Renal cortical epithelial cell (primary cell): ENCODE measurements at places on chromosomes 3 and 15. TPM values are rescaled to one million over a fixed set of nuclear protein-coding genes. Genes with fewer than 3 reads are reported as not detected.

NRROS gene
- total RNA-seq: 0.20 and 1.9 TPM in 2 replicates

DNA sequence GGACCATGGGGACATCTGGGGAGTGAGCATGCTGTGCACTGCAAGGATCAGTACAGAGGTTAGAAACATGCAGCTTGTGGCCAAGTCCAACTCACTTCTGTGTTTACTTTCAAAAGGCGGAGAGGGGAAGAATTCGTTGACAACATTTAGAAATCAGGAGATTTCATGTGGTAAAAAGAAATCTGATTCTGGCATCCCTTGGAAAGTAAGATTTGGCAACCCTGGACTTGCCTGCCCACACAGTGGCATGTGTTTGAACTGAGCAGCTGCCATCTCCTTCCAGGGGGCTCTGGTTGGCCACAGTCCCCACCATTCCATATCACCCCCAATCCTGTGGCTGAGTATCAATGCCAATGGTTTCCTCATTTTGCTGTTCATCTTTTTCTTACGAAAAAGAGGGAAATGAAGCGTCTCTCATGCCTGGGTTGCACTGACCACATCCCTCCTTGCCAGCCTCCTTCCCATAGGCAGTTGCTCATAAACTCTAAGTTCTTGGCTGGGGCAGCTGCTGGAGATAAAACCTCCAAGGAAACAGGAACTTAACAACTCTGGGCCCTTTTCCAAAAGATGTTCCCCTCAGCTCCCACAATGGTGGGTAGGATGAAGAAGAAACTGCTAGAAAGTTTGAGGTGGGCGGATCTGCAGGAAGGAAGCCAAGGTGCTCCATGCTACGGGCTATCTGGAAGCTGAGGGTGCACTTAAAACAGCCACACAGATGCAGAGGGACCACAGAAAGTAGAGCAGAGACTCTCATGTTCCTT is 29.2 kb downstream of the SLC6A11 start:
- no peak for DNase-seq

- no peak for DNase-seq
Measured at GRCh38 chr3:128623762-128624176, 26.8 kb downstream of the RPN1 start.

DNA sequence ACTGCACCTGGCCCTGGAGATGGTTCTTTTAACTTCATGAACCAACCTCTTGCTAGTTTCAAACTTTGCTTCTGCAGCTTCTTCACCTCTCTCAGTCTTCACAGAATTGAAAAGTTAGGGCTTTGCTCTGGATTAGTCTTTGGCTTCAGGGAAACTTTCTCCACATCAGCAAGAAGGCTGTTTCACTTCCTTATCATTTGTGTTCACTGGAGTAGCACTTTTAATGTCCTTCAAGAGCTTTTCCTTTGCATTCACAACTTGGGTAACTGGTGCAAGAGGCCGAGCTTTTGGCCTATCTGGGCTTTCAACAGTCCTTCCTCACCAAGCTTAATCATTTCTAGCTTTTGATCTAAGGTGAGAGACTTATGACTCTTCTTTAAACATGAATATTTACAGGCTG is 15.7 kb upstream of the TM2D3 start:
- DNase-seq: no peak

GRCh38 chr3:66431494-66431893 is 69.3 kb downstream of the LRIG1 start:
- peak; percentile 77 for DNase-seq

GRCh38 chr3:22714749-22715148 is 488.4 kb upstream of the UBE2E2 start:
- DNase-seq: peak; percentile 54

DNA sequence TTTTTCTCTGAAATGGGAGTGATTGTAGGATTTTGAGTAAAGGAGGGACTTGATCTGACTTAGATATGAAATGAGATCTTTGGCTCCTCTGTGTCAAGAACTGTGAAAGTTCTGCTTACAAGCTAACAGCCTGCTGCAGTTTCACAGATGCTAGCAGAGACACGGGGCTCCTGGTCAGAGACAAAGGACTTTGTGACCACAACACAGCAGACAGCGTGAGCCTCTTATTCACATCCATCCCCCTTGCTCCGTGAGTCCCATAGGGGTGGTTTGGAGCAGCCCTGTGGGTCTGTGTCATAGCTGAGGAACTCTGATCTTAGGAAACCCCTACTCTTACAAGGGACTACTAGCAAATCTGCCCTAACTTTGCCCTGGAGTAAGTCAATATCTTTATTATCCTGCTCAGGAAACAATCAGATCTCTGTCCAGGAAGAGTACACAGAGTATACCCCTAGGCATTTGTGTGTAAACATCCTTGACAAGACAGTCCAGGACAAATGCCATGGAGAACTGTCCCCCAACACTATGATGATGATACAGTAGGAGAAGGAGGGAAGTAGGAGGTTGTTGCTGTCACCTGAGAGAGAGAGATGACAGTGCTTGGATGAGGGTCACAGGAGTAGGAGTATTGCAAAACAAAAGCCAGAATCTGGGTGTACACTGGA is 80.0 kb downstream of the CLSTN2 start:
- no peak for DNase-seq

MEX3B gene
- total RNA-seq: 1.9 and 4.6 TPM in 2 replicates

DNA sequence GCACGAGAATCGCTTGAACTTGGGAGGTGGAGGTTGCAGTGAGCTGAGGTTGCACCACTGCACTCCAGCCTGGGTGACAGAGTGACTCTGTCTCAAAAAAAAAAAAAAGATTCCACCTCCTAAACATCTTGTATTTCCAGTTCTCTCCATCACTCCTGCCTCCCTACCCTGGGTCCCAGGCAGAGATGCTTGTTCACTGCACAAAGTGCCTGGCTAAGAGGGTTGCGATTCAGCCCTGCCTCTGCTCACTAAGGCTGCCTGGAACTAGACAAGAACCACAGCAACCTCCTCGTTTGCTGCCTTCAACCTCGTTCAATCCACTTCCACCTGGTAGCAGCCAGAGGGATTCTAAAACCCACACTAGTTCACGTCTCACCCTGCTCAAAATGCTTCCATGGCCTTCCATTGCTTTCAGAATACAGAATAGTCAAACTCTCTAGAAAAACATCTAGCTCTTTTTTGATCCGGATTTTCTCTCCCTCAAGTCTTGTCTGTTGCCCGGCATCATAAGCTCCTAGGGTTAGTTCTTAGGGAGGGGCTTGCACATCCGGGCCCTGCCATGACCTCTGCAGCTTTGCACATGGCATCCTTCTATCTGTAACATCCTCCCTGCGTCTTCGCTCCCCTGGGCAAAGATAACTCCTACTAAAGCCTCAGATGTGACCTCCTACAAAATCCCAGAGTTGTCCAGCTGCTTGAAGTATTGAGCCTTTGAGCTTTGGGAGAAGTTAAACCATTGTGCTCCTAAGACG is 1.0 kb upstream of the MCM2 start:
- no peak for DNase-seq

SLC12A1 gene
- 0.17 and 14.1 TPM in 2 replicates for total RNA-seq

RBPMS2 gene
- total RNA-seq: 0.05 TPM in 1 of 2 replicates, not detected in the other

- no peak for DNase-seq
Measured at GRCh38 chr3:193640165-193640715, 47.2 kb downstream of the OPA1 start.

ARGFX gene
- total RNA-seq: not detected in 2 replicates

OR5K2 gene
- total RNA-seq: not detected in 2 replicates

- no peak for DNase-seq
Measured at GRCh38 chr3:34200576-34200975, 402.1 kb downstream of the PDCD6IP start.

ADGRG7 gene
- 0.05 and 0.35 TPM in 2 replicates for total RNA-seq

PARP9 gene
- 39.8 and 41.5 TPM in 2 replicates for total RNA-seq

DNA sequence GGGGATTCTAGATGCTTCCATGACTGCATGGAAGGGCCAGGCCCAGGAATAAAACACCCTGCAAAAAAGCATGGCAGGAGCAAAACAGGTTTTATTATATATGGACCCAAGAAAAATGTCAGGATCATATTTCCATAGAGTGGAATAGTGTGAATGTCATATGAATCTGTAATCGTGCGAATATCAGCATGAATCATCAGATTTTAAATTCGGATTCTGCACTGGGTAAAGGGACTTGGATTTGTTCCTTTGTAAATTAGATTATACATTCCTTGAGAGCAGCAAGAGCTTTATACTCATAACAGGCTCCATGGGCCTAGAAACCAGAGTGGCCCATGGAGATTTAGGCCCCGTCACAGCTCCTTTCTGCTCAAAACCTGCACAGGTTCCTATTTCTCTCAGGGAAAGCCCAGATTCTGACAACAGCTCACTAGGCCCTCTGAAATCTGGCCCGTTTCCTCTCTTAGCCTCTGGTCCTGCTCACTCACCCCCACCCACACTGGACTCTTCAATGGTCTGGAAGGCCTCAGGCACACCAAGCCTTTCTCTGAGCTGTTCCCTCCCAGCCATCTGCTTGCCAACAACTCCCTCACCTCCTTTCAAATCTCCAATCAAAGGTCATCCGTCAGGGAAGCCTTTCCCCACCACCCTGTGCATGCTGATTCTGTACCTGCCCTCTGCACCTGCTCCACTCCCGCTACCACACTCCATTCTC is 76.0 kb downstream of the FEM1B start:
- no peak for DNase-seq

DNA sequence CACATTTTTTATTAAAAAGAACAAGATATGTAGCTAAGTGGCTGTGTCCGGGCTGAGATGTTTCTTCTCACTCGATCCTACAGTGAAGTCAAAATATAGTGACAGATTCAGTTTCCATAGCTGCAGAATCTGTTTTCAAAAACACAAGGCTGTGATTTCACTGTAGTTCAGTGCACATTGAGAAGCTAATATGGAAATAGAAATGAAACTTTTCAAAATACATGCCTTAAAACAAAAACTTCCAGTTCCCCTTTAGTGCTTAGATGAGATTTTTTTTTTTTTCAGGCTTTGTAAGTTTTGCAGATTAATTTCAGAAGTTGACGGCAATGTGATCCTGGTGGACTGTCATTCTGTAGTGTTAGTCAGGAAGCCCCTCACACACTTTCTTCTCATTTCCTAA is 23.8 kb upstream of the TRAK1 start:
- no peak for DNase-seq

CPEB1 gene
- 0.20 and 0.35 TPM in 2 replicates for total RNA-seq

ESYT3 gene
- 1.2 and 2.3 TPM in 2 replicates for total RNA-seq

- DNase-seq: no peak
Measured at GRCh38 chr3:128335621-128336296, 130.9 kb downstream of the DNAJB8 start.

- no peak for DNase-seq
Measured at GRCh38 chr15:68418611-68419161, 13.3 kb downstream of the ITGA11 start.

GRCh38 chr3:78873641-78874040 is 894.2 kb downstream of the ROBO1 start:
- no peak for DNase-seq

DNA sequence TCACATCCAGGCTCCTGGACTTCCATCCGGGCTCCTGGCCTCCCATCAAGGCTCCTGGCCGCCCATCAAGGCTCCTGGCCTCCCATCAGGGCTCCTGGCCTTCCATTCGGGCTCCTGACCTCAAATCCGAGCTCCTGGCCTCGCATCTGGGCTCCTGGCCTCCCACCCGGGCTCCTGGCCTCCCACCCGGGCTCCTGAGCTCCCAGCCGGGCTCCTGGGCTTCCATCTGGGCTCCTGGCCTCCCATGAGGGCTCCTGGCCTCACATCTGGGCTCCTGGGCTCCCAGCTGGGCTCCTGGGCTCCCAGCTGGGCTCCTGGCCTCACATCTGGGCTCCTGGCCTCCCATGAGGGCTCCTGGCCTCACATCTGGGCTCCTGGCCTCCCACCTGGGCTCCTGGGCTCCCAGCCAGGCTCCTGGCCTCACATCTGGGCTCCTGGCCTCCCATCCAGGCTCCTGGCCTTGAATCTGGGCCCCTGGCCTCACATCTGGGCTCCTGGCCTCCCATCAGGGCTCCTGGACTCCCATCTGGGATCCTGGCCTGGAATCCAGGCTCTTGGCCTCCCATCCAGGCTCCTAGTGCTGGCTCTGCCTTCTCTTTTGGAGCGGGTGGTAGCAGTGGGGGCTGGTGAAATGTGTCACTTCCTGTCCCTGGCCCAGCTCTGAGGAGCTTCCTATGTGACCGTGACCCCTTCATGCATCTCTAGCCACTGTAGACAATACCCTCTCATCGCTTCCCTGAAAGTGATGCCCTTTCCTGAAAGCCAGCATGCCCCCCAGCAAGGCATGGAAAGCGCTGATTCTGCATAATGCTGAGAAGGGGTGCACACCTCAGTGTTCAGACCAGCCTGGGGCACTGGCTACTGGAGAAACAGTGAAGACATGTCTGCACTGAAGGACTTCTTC is 62.7 kb upstream of the BLM start:
- no peak for DNase-seq

AMIGO3 gene
- not detected in 2 replicates for total RNA-seq

GRCh38 chr3:13772321-13772745 is 107.5 kb downstream of the WNT7A start:
- no peak for DNase-seq

- DNase-seq: no peak
Measured at GRCh38 chr15:29074045-29074444, 188.3 kb downstream of the APBA2 start.

LRTM1 gene
- total RNA-seq: not detected in 2 replicates

CHCHD4 gene
- total RNA-seq: 15.4 and 17.7 TPM in 2 replicates

GRCh38 chr3:15391007-15391406 is 36.3 kb downstream of the METTL6 start:
- DNase-seq: no peak

DNA sequence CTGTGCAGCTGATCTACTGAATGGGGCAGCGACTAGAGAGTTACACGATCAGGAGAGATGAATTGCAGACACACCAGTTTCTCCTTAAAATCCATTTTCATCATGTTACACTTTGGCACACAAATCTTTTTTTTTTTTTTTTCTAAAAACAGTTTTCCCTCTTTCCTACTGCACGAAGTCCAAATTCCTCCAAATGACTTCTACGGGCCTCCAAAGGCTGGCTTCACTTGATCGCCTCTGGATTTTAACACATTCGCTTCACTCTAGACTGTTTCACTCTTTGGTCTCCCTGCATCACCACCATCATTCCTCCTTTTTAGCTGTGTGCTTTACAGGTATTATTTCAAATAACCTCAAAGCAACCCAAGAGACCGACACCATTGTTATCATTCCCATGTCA is 268.6 kb downstream of the RORA start:
- DNase-seq: no peak

DNA sequence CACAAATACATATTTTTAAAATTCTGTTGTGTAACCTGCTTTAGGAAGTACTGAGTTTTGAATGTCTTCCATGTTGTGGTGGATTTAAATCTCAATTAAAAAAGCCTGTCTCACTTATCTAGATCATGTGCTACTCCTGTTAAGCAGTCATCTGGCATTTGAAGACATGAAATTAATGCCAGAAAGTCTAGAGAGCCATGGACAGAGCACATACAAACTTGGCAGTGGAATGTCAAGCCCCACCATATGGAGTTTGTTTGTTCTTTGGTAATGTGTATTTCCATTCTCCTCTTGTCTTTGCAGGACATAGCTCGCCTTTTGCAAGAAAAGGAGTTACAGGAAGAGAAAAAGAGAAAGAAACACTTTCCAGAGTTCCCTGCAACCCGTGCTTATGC is 39.3 kb upstream of the UTS2B start:
- DNase-seq: no peak

DNA sequence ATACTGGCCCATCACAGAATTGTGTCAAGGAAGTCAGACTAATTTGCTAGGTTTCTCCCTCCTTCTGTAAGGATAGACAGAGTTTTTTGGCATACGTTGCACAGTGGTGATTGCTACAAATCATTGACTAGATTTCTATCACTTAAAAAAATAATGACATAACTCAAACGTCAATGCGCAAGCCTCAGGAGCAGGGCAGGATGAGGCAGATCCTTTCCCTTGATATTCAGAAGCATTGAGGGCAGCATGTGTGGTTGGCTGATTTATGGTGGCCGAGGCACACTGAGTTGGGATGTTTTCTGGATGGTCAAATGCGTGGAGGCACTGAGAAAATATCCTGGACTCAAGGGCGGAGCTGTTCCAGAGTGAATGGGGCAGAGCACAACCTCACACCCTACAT is 14.4 kb downstream of the THSD4 start:
- DNase-seq: no peak

KLHDC8B gene
- 20.1 and 26.6 TPM in 2 replicates for total RNA-seq
